Stimulated activated CD8-positive, alpha-beta memory T cell treated with anti-CD3 and anti-CD28 coated beads, Interleukin-4, amount 100 ng/mL, for 1 hour (primary cell): ENCODE measurements at places on chromosomes 6 and 20.

DNA sequence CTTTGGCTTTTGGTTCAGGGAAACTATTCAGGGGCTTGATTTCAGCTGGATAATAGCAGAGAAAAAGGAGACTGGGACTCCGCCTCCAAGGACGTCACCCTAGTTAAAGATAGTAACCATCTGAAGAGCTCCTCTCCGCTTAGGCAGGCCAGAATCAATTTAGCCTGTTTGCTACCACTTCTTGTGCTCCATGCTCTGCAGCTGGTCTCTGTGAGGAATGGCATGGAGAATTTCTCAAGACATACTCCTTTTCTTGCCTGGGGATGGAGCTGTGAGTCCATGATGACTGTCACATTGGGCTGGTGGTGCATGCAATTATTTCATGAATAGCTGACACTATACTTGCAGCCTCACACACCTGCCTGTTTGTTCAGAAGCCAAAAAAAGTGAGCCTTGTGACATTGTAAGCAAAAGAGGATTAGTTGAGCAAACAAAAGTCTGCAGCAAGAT lies 61.4 kb downstream of the TXLNB start:
- DNase-seq = no peak

DNA sequence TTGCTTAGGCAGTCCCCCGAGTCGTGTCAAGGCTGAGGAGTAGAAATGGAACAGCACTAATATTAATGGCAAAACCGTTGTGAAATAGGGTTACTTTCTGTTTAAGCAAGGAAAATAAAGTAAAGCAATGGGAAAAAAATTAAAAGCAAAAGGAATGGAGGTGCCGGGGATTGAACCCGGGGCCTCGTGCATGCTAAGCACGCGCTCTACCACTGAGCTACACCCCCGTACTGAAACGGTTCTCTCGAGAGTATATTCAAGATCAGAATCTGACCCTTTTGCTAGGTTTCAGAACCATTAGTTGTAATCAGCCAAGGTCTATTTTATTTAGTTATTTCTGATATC lies 85.5 kb downstream of the TRIM27 start:
- peak; percentile 39 for DNase-seq

- no peak for DNase-seq
Measured at GRCh38 chr6:20943040-20943627, 408.9 kb downstream of the CDKAL1 start.

- DNase-seq = no peak
Measured at GRCh38 chr6:65110031-65110430, 597.0 kb downstream of the EYS start.

- no peak for DNase-seq
Measured at GRCh38 chr20:32539026-32539816, 45.9 kb downstream of the NOL4L start.

- no peak for DNase-seq
Measured at GRCh38 chr20:46047821-46048220, 18.8 kb downstream of the SLC12A5 start.
